ENCODE measurements at places on chromosomes 7 and 10.
A peak's percentile ranks its signal among the peaks of the same experiment; 100 is the strongest.

GRCh38 chr10:70354556-70354955, 27.9 kb downstream of the LRRC20 start:
- no peak for DNase-seq

DNA sequence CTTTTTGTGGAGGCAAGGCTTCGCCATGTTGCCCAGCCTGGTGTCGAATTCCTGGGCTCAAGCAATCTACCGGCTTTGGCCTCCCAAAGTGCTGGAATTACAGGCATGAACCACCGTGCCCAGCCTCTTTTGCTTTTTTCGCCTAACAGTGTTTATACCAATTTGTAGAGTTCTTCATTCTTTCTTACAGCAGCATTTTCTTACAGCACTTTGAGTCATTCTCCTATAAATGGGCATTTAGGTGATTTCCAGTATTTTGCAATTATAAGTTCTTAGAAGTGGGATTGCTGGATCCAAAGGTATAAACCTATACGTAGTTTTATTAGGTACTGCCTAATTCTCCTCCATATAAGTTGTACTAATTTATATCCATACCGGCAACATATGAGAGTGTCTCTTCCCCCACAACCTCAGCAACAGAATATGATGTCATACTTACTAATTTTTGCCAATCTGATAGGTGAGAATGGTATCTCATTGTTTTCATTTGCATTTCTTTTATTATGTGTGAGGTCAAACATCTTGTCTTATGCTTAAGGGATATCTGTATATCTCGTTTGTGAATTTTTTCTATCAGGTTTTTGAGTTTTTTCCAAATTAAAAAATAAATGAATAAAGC, 39.1 kb downstream of the SUFU start:
- DNase-seq = no peak

DNA sequence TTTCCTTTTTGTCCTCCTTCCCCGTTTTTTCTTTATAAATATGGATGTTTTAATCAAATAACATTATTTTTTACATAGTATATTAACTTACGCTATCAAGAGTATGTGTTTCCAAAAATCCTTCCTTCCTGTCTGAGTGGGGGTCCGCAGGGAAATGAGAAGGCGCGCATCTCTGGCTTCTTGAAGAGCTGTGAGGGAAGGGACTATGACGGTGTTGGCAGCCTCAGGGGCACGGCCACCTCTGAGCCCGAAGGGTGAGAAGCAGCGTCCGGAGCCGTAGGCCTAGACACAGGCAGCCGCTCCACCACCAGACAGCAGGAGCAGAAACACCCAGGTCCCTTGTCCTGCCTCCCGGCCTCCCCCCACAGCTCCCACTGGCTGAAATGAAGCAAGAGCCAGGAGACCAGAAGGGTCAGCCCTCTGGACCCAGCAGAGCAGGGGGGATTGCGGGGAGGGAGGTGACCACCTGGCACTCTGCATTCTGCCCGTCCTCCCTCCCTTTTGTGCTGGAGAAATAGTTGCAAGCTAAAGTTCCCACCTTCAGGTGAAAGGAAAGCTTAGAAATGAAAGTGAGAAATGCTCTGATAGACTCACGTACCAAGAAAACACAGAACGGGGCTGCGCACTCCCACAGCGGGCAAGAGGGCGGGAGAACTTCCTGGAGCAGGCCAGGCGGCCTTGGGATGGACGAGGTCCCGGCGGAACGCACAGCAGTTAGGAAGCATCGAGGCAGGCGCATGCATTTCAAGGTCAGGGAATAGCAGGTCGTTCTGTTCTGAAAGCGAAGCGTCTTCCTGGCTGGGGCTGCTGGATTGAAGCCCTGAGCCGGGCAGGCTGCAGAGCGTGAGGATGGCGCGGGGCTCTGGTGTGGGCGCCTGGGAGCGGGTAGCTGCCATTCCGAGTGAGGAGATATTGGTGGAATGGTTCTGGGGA, 105.5 kb downstream of the GALNT11 start:
- DNase-seq = no peak

GRCh38 chr10:69217119-69217754, 2.9 kb upstream of the HKDC1 start:
- DNase-seq = no peak

GRCh38 chr10:102740229-102740628, 3.5 kb upstream of the WBP1L start:
- DNase-seq = no peak

GRCh38 chr7:156475179-156475578, 165.4 kb upstream of the RNF32 start:
- no peak for DNase-seq

- no peak for DNase-seq
These were observed 68.5 kb upstream of the EEPD1 start for GRCh38 chr7:36084485-36085091.

DNA sequence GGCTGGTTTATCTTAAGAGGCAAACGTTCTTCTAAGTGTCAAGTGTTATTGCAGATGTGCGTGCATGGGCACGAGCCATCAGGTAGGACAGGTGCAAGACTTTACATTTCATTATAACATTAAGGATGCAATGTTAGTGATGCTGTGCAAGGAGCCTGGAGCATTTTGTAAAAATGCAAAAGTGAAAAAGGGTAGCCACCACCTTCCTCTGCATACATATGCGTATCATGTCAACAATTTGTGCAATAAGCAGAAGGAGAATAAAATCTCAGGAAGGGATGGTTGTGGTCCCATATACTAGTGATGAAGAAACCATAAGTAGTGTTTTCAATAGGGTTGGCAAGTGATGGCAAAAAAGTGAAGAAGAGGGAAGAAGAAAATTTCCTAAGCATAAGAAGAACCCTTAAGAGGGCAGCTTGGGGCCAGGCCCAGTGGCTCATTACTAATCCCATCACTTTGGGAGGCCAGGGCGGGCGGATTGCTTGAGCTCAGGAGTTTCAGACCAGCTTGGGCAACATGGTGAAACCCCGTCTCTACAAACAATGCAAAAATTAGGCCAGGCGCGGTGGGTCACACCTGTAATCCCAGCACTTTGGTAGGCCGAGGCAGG, 7.5 kb downstream of the PIK3AP1 start:
- no peak for DNase-seq

GRCh38 chr7:89385411-89385810, 589.9 kb upstream of the TEX47 start:
- no peak for DNase-seq

GRCh38 chr10:69224862-69225657, 4.9 kb downstream of the HKDC1 start:
- DNase-seq = no peak

- no peak for DNase-seq
These were observed 303.6 kb downstream of the GLRX3 start for GRCh38 chr10:130439766-130440165.

DNA sequence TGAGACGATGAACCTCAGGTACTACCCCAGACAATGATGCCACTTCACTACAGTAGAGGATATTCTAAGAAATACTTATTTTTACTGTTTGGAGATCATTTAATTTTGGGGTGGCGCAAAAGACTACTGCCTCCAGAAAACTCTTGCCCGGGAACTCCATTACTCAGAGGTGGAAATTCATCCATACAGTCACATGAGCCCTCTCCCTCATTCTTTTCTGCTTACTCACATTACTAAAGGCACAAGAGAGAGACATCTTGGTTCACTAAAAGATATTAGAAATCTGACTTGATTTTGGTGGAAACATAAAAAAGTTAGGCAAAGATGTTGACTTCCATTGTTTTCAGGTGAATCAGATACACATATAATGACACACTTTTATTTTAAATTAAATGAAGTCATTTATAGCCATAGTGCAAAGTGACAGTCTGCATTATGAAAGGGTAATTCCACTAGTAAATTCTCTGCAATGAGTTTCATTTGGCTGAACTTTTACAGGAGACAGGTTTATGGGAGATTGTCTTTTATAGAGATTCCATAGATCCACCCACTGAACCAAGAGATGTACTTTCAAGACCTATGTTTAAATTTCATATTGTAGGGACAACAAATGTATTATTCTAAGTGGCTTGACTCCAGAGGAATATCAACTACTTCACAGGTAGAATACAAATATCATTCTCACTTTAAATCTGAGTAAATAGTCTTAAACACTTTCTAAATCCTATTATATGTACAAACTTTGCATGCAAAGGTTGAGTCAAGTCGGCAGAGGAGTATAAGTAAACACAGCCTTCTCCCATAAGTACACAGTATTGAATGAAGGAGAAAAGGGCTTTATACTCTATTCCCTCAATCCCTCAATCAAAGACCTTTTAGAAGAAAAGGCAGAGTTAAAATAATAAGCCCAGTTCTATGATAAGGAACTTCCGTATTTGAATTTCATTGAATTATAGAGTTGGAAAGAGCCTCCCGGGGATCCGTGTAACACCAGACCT, 18.8 kb downstream of the NEBL start:
- DNase-seq = no peak

GRCh38 chr10:1449021-1449420, 288.3 kb downstream of the ADARB2 start:
- no peak for DNase-seq

DNA sequence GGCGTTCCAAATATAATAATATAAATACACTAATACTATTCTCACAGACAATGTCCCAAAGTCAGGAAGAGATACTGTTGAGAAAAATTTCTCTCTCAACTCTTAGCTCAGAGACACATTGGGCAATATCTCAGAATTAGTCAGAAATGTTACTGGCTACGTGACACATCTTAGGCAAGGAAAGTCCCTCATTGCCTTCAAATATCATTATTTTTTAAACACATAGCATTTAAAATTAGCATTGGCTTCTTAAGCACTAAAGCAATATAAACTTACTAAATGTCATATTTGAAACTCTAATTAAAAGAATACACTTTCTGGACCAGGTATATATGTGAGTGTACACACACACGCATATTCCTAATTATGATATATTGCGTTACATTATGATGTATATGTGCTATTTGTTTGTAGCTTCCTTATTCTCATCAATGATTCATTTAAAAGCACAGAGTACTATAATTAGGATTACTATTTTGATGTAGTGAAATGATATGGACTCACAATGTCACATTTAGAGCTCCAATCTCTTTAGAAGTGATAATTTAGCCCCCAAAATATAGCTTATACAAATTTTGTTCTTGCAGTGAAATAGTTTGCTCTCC, 255.8 kb downstream of the TWIST1 start:
- no peak for DNase-seq

DNA sequence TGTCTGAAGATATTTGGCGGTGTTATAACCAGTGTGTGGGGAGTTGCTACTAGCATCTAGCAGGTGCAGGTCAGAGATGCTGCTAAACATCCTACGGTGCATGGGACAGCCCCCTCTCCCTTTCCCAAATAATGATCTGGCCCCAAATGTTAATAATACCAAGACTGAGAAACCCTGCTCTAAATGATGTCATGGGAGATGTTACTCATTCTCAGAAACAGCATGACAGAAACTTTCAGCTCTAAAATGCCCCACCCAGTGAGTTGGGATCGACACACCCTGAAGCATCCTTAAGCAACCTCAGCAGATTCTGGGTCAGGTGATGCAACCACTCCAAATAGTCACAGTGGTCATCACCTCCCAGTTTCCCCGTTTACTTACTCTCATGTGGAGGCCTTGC, 108.8 kb upstream of the MPP7 start:
- DNase-seq = peak; percentile 28

GRCh38 chr10:31822616-31823318, 105.9 kb downstream of the ARHGAP12 start:
- DNase-seq = no peak

- no peak for DNase-seq
These were observed 31.1 kb upstream of the COMMD3 start for GRCh38 chr10:22285130-22285529.

- no peak for DNase-seq
These were observed 77.3 kb upstream of the GTF2IRD1 start for GRCh38 chr7:74376256-74377036.

GRCh38 chr10:100485366-100485765, 22.6 kb downstream of the WNT8B start:
- no peak for DNase-seq

- no peak for DNase-seq
These were observed 45.5 kb upstream of the C10orf71 start for GRCh38 chr10:49253340-49253906.

DNA sequence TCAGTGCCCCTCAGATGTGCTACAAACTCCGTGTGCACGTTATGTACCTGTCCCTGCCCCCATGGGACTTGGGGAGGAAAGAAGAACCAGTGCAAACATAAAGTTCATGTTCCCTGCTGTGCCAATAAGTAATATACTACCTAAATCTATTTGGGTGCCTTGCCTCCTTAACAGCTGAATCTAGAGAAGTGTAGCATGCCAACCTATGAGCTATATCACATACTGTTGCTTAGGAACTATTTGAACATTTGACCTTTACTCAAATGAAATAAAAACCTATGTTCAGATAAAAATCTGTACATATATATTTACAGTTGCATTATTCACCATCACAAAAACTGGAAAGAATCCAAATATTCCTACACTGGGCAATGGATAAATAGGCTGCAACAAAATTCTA, 9.8 kb downstream of the POT1 start:
- DNase-seq = no peak

- DNase-seq = no peak
These were observed 20.1 kb downstream of the UPP1 start for GRCh38 chr7:48108959-48109847.

DNA sequence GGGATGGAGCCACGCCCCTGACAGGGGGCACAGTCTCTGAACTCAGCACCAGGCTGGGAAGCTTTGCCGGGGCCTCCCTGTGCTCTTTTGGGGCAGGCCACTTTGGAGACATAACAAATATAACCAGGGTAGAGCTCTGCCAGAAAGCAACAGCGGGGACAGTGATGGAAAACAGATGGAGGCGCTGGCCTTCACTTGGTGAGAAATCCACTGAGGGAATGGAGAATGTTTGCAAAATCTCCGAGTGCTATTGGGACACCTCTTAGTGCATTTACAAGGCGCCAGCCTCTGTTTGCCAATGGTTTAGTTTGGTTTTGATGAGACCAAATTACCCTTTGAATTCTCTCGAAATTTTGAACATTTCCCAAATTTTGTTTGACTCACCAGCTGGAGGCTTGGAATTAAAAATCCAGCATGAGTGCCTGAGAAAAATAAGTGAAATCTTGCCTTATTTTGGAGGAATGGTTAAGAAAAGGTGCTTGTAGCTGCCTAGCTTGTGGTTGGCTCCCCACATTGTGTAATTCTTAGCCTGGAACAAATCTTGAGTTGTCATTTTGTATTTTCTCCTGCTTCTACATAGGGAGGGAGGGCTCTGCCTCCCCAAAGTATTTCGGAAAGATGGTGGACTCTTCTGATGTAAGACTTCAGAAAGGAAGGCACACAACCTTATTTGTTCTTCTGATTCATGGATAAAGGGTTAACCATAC, 980.5 kb downstream of the LRMDA start:
- no peak for DNase-seq

- DNase-seq = peak; percentile 70
These were observed 23.2 kb downstream of the TPK1 start for GRCh38 chr7:144812379-144813283.

GRCh38 chr10:88608052-88608732, 21.6 kb downstream of the LIPJ start:
- no peak for DNase-seq

GRCh38 chr7:28409716-28410627, 2.3 kb upstream of the CREB5 start:
- DNase-seq = no peak

DNA sequence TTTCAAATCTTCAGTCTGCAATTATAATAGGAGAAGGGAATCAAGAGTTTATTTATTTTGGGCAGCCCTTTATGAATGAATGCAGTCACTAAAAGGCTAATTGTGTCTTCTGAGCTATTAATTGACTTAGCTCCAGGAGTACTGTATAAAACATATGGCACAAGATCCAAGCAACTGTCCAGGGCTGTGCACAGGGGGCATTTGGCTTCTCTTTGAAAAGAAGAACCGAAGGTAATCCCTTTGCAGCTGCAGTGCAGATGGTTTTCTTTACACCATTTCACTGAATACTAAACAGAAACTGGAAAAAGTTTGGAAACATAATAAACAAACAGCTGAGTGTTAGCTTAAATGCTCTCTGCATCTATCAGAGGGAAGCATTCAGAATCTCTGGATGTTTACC, 282.6 kb upstream of the LRRN3 start:
- DNase-seq = no peak
